ENCODE measurements at places on chromosomes 2 and 18.

DNA sequence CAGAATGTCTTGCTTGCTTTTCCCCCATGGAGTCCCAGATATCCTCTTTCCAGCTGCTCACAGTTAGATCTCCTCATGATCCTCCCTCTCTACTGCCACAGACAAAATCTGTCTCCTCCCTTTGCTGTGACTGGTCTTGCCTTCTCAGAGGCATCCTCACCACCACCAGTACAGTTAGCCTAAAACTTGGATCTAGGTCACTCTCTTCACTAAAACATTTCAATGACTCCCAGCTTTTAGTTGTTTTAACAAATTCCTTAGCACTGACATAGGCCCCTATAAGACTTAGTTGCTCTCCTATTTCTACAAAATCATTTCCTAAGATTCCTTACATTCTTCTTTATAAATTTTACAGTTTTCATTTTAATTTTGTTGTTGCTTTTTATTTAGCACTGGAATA, 734.2 kb upstream of the CHAC2 start:
- DNase-seq = no peak

GRCh38 chr2:717661-718060, 40.5 kb upstream of the TMEM18 start:
- DNase-seq = no peak

- DNase-seq = peak; percentile 66
Observed at GRCh38 chr2:26922405-26923188, 47.8 kb upstream of the MAPRE3 start.

DNA sequence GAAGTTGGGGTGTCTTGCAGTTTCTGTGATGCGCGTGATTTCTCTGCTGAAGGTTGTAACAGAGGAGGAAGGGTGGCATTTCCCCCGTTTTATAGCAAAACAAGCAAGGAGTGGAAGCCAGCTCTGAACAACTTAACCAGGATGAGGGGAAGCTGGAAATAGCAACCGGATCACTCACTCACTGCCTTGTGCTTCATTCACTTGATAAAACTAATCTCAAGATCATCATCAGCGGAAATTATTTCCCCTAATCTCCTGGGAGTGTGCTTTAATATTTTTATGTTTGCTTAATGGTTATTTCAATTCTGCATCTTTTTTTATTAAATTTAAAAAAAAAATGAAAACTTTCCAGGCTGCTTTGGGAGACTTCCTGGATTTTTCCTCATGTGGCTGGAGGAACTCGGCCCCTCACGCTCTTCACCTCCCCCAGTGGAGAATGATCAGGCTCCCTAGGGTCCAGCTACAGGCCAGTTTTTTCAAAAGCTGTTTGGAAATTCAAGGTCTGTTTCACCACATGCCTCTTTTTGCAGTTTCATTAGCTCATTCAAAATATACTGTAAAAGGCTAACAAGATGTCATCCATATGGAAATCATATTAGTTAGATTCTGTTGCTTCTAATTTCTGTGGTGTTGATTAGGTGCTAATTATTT, 31.7 kb downstream of the CABLES1 start:
- DNase-seq = no peak

- DNase-seq = no peak
Observed at GRCh38 chr2:240197462-240198139, 57.1 kb upstream of the OTOS start.

GRCh38 chr2:196987649-196988364, 61.3 kb upstream of the PGAP1 start:
- peak; percentile 68 for DNase-seq

DNA sequence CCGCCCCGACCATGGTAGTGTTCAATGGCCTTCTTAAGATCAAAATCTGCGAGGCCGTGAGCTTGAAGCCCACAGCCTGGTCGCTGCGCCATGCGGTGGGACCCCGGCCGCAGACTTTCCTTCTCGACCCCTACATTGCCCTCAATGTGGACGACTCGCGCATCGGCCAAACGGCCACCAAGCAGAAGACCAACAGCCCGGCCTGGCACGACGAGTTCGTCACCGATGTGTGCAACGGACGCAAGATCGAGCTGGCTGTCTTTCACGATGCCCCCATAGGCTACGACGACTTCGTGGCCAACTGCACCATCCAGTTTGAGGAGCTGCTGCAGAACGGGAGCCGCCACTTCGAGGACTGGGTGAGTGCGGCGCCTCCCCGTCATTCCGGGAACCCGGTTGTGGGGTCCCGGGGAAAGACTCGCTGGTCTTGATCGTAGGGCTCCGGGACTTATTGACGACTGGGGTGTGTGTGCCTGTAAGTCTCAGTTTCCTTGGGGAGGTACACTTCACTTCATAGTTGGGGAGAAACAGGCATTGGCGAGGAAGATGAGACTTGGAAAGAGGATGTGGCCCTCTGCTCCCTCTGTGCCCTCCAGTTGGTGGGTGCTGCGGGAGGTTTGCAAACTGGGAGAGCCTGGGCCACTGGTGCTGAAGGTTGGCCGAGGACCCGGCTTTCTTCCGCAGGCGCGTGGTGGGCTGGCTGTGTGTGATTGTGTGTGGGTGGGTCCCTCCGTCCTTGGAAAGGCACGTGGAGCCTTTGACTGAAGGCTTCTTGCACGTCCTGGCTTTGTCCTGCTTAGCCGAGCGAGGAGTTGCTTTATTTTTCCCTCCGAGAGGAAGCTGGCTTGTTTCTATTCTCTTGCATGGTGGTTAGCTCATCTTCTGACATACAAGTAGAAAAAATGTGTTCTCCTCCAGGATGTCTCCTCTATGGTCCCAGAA, 886 bp downstream of the PRKCE start:
- no peak for DNase-seq

DNA sequence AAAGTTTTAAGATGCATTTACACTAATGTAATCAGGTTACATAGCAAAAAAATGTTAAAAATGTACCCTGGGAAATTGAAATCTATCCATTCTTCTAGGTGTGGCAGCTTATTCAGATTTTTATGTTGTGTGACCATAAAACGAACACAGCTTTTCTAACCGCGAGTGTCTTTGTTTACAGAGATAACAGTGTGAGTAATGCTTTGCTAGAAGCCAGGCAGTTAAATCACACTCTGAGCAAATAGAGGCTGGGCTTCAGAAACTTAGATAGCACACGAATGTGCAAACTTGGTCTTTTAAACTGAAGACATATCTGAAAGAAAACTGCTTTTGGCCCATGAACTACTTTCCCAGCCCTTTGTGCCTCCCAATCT, 116.1 kb downstream of the SPTBN1 start:
- DNase-seq = no peak

DNA sequence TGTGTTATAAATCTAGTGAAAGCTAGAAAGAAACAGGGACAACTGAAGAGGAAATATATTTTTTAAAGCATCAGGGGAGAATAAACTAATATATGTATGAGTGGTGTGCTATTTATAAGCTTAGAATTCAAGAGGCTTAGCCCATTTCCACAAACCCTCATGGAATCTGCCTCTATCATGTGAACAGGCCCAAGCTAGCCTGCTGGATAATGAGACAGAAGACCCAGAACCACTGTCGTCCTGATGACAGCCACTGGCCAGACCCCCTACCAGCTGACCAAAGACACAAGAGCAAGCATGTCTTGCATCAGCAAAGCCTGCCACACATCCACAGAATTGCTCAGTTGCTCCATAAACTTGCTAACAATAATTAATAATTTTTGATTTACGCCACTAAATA, 382.3 kb upstream of the NXPH2 start:
- no peak for DNase-seq

- DNase-seq = no peak
Observed at GRCh38 chr2:15594291-15595256, 2.9 kb downstream of the DDX1 start.

GRCh38 chr2:28251337-28251736, 141.3 kb upstream of the FOSL2 start:
- DNase-seq = no peak

DNA sequence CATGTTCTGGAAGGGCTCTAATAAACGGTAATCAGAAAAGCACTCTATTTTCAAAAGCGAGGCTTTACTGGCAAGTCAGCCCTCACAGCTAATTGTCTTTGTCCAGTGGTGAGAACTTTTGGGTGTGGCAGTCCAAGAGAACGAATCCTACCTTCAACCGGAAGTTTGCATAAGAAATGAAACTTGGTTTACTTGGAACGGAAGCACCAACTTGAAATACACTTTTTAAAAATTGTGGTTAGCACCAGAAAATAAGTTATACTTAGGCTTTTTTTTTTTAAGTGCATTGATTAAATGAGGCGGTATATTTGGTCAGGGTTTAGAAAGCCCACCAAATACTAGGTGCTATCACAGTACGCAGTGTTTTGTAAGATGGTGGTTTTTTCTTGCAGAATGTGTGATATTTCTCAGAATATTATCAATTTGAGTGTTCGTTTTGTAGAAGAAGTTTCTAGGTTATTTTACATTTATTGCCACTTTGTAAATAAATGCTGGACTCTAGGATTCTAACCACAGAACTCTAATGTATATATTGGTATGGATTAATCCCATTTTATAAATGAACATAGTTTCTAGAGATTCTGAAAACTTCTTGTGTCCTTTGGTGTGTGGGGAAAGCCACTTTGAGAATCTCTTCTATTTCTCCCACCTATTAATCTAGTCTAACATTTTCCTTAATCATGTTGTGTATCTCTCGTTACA, 1.2 kb downstream of the MYL12A start:
- DNase-seq = no peak

GRCh38 chr18:50360611-50361010, 14.2 kb upstream of the SKA1 start:
- no peak for DNase-seq

DNA sequence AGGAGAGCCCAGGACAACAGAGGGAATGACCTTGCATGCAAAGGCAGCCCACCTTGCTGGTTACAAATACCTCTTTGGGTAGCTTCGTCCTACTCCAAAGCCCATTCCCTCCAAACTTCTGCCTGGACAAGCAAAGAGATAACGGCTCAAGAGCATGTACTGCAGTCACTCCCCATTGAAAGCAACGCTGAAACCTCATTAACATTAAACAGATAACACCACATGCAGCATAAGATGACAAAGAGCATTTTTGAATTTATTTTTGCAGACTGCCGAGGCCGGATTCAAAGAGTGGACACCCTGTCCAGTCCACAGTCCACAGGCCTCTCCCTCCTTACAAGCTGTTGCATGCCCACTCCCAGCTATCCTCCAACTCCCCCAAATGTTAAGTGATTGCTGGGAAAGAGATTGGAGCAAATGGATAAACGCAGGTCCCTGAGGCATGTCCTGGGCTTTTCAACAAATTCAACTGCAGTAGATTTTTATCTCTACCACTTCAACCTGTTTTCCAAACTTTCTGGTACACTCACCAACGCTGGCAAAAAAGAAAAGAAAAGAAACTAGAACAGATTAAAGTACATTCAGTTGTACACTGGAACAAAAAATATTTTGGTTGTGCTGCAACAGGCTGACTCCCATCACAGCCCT, 40.1 kb downstream of the MREG start:
- no peak for DNase-seq

GRCh38 chr2:101619191-101619591, 78.3 kb upstream of the MAP4K4 start:
- no peak for DNase-seq

- DNase-seq = no peak
Observed at GRCh38 chr2:240986787-240987411, 11.5 kb upstream of the SNED1 start.

GRCh38 chr2:224145751-224146355, 106.8 kb upstream of the SERPINE2 start:
- DNase-seq = no peak

DNA sequence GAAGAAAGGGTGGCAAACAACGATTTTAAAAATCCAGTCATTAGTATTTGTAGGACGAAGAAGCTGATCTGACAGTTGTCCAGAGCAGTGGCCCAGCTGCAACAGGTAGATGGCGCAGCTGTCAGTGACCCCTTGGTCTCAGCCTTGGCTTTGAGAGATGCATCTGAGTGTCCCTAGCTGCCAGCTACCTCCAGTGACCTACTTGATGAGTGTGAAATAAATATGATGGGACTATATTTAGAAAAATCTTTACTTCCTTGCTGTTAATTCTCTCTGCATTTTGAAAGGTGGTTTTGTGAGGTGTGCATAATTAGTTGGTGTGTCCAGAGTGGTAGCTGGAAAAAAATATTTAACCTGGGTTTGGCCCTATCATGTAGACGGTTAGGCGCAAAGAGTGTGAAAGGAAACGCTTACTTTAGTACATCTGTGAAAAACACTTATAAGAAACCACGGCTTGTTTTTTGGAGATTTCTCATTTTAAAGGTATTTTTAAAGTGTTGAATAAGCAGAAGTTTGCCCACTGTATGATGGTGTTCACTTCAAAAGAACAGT, 963 bp downstream of the INPP1 start:
- DNase-seq = no peak

GRCh38 chr2:54771166-54771885, 47.9 kb downstream of the EML6 start:
- DNase-seq = no peak

DNA sequence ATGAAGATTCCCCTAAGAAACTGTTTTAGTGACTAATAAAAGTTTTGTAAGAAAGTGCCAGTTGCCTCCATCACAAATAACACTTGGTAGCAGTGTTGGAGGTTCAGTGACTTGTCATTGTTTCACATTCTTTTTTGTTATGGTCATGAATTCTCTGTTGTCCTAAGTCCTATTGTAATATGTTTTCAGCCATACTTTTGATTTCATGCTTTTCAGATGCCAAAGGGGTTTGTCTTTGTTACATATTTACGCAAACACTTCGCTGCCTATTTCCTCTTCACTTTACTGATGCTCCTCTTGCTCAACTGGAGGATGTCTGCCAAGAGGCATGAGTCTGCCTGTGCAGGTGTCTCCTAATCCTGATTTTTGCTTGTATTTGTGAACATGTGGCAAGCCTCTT, 66.6 kb downstream of the PHLPP1 start:
- DNase-seq = no peak

DNA sequence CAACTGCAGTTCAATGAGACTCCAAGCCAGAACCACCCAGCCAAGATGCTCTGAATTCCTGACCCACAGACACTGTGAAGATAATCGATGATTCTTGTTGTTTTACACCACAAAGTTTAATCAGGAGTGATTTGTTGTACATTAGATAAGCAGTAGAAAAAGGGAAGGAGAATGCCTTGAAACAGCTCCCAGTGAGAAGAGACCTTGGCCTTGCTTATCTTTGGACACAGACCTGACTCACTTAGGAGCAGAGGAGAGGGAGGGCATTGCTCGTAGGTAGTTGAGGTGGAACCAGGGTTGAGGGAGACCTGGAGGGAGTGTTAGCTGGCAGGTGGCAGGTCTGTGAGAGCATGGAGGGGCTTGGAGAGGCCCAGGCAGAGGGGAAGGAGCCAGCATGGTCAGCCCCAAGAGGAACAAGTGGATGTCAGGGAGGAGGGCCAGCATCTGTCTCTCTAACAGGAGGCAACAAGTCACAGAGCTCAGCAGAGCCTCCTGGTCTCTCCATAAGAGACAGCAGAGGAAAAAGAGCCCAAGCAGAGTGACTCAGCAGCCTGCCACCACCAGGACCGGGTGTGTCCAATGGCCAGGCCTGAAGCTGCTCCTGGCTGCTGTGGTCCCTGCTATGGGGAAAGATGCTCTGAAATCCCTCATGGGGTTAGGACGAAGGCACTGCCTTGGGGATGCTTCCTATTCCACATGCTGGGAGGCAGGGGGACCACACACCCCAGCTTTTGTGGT, 161.6 kb upstream of the CAPN13 start:
- no peak for DNase-seq
